Ecto neural progenitor cell (in vitro differentiated cells): ENCODE measurements at places on chromosomes 11 and 22.

- no peak for DNase-seq
These were observed 771.1 kb upstream of the LUZP2 start for GRCh38 chr11:23725752-23726151.

DNA sequence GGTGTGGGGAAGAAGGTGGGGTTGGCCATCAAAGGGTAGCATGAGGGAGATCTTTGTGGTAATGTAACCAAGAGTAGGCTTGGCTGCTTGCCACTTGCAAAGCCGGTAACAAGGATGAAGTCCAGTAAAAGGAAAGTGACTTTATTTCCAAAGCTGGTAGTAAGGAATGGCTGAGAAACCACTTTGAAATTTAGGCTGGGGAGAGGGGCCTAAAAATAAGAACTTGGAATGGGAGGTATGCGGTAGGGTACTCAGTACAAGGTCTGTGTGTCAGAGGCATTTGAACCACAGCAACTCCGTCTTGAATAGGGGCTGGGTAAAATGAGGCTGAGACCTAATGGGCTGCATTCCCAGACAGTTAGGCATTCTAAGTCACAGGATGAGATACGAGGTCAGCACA is 216.0 kb upstream of the ISX start:
- no peak for DNase-seq

- DNase-seq = no peak
These were observed 98.4 kb upstream of the OR9G4 start for GRCh38 chr11:56846631-56847576.

GRCh38 chr11:117583063-117583801 is 213.8 kb downstream of the DSCAML1 start:
- peak; percentile 79 for DNase-seq

GRCh38 chr11:63610604-63611394 is 3.4 kb downstream of the PLAAT3 start:
- no peak for DNase-seq

GRCh38 chr22:31496735-31497146 is 405 bp downstream of the SFI1 start:
- DNase-seq = no peak

GRCh38 chr11:82601711-82602110 is 132.0 kb downstream of the FAM181B start:
- no peak for DNase-seq

DNA sequence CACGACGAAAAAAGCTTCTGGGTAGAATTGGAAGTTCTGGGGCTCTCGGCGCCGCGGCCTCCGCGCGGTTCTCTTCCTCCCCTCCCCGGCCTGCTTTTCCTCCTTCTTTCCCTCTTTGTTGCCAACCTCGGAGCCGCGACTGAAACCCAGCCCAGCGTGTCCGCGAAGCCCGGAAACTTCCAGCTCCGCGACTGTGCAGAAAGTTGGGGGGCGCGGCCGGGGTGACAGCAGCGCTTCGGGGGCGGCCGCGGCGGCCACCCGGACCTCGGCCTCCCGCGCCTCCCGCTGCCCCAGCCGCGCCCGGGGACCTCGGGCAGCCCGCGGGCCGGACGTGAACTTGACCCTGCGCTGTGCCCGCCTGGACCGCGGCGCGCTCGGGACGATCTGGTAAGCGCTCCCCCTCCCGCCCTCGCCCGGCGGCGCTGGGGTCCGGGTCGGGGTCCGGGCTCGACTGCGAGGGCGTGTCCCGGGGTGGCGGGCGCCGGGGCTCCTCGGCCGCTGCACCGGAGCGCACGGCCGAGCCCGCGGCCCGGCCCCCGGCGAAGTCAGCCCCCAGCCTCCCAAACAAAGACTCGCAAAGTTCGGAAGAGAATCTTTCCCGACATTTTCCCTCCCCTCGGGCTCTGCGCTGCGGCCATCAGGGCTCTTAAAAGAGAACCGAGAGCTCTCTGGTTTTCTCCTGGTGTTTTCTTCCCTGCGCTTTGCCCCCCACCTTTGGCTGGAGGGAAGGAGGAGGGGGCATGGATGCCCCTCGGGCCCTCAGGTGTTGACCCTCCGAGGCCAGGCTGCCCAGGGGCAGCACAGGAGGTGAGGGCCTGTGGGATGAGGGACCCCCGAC is 67.9 kb upstream of the WNT7B start:
- DNase-seq = no peak

DNA sequence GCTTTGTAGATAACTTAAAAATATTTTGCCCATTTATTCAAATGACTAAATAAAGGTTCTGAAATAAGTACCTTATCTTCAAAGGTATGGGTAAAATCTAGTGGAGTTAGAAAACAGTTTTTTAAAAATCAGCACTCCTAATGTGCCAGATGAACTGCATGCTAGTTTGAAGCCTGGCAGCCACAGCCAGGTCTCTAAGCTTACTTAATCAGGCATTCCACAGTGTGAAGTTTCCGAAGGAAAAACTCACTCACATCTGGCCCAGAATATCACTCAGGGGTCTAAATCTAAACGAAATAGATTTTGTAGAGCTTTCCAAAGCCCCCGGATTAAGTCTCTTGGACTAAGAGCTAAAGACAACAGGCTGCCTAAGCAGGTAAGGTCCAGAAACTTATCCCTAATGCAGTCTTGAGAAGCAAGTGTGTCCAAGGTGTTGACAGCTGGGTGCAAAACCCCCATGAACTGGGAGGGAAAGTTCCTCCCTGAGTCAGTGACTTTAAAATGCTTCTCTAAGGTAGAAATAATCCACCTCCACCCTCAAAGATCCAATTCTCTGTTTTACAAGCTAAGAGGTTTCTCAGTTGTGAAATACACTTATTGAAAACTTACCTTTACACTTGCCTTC is 157.6 kb downstream of the FCHSD2 start:
- no peak for DNase-seq

DNA sequence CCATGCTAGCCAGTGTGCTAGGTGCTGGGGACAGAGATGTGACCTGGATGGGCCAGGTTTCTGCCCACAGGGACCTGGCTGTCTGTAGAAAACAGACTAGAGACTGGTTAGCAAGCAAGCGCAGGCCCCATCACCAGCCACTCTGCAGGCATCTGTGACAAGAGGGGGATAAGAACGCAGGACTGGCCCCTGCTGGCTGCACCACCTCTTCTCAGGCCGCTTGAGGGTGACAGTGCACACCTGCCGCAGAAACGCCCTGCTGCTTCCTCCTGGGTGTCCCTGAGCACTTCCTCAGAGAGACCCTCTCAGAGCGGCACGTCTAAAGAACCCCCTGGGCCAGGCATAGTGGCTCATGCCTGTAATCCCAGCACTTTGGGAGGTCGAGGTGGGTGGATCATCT is 5.9 kb upstream of the PICK1 start:
- no peak for DNase-seq

DNA sequence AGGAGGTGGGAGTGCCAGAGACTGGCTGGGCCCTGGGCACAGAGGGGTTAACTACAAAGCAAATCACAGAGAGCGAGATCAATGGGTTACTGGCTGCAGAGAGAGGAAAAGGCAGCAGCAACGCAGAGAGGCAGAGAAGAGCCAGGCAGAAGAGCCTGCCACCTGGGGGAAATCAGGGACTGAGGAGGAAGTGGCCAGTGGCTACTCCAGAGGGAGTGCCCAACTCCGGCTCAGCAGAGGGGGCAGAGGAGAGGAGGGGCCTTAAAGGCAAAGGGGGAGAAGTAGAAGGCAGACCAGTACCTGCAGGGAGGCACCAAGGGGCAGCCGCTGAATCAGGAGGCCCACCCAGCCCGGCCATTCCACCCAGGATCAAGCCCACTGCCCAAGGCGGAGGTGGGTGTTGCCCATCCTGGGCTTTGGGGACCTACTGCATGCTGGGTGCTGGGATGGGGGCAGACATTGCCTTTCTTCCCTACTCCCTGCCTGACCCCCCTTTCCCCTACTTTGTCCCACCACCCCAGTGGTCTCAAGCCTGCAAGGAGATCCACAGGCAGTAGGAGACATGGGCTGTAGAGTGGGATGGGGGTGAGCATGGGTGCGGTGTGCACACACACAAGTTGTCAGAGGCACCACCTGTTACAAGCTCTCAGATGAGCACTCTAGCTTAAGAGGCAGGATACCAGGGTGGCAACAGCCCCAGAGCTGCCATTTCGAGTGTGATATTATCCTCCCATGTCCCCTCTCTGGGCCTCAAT is 926 bp upstream of the GALR3 start:
- DNase-seq = no peak

GRCh38 chr11:291281-292210 is 2.6 kb downstream of the PGGHG start:
- DNase-seq = no peak
